Motor neuron (in vitro differentiated cells): ENCODE measurements at places on chromosomes 7 and 10. TPM values are rescaled to one million over a fixed set of nuclear protein-coding genes. Genes with fewer than 3 reads are reported as not detected.

DNA sequence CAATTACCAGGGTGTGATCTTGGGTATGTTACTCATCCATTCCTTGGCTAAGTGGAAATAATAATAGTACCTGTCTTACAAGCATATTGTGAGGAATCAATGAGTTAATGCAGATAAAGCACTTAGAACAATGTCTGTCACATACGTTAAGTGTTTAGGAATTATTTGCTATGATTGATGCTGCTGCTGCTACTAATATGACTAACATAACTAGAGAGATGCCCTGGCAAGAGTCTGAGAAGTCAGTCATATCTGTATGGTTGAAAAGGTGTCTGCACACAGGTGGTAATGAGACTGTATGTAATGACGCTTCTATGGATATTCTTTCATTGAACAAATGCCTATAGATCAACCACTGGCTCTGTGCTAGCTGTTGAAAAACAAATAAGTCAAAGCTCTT lies 100.1 kb upstream of the PCGF5 start:
- ATAC-seq: no peak

DNA sequence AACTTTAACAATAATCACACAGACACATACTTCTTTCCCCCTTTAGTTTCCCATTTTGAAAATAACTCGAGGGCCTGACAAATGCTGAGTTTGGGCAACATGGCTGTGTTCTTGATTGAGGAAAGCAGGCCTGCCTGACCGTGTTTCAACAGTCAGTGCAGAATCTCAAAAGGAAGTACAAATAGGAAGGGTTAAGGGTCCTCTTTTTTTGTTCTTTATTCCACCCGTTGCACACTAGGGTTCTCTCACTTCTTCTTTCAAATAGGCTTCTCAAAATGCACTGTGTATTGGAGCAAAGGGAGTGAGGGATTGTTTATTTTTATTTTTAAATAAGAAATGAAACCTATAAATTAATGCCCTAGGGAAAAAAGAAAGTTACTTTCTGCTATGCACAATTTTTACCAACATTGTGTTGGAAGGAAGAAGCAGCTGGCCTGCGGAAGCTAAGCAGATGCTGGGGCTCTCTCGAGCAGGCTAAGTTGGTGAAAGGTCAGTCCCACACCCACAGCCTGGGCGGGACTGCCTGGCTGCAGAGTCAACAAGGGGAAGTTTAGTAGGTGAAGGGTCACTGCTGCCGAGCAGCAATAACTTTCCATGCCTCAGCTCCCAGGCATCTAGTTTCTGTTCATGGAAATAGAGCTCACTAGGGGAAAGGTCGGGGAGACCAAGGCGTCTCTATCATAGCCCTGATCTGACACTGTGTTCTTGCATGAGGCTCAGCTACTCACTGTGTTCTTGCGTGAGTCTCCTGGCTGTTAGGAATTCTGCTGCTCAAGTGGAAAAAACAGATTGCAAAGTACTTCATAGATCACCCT lies 12.2 kb upstream of the PDK4 start:
- peak; percentile 97 for ATAC-seq

GRCh38 chr10:98528805-98529183 lies 82.1 kb upstream of the HPS1 start:
- ATAC-seq: no peak

- ATAC-seq: no peak
These were observed 13.6 kb downstream of the TTYH3 start for GRCh38 chr7:2645274-2645868.

GRCh38 chr10:33497338-33497737 lies 162.9 kb upstream of the NRP1 start:
- ATAC-seq: no peak

CCDC172 gene
- 0.09 and 0.21 TPM in 2 replicates for total RNA-seq

PTPN20 gene
- not detected in 2 replicates for total RNA-seq
